NCI-H2081 (cell line): ENCODE measurements at places on chromosomes 12 and 14.

DNA sequence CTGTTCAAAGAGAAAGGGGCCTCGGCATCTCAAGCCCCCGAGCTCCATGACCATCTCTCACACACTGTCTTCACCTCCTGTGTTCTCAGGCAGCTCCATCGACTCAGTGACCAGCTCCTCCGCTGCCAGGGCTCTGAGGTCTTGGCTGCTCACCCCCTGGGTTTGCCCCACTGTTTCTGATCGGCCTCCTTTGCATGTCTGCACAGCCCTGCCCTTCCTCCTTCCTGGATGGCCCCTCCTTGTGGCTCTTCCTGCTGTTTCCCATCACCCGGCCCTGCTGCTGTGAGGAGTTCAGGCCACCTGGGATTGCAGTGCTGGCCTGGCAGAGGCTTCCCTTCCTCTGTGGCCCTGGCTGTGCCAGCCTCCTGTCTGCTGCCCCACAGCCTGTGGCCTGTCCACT, 38.1 kb upstream of the PIWIL1 start:
- DNase-seq = no peak

GRCh38 chr12:80551897-80552296, 107.9 kb downstream of the PTPRQ start:
- DNase-seq = no peak

GRCh38 chr14:23559010-23559925, 3.2 kb downstream of the THTPA start:
- DNase-seq = peak; percentile 70

- DNase-seq = no peak
Observed at GRCh38 chr12:5592310-5592709, 160.4 kb downstream of the NTF3 start.

DNA sequence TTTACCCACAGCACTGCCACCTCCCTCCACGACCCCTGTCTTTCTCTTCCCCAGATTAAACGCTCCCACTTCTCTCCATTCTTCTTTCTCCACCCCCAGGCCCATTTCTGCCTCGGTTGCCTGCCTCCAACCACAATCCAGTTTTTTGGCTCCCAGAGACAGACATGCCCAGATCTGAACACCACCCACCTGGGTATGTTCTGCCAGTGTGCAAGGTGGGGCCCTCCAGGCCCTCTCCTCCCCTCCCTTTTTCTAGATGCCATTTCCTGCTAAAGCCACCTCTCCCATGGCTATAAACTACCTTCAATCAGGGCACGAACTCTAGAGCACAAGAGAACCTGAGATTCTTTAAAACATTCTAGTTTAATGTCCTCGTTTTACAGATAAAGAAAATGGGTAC, 63.3 kb downstream of the IRF2BPL start:
- no peak for DNase-seq

DNA sequence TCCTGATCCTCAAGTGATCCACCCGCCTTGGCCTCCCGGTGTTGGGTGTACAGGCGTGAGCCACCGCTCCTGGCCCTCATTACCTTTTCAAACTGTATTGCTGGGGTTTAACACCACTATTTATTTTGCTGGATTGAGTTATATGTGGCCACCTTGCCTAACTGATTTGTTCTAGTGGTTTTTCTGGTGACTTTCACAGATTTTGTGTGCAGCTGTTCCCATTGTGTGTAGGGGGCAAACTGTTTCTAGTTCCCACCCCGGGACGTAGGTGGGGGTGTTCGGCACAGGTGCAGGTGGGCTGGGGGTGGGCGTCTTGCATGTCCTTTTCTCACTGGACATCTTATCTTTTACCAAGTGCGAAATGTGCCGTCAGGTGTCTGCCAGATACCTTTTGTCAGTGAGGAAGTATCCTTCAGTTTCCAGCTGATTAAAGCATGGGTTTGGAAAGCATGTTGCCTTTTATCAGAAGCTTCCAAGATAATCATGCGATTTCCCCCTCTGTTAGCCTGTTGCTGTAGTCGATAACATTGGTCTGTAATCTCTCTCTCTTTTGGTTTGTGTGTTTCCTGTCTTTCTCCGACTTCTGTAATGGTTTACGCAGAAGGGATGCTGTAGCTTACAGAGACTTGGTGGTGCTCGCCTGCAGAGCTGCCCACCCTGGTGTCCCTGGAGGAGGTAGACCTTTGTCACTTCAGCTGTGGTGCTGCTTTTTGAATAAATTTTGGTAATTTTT, 33.6 kb downstream of the AACS start:
- no peak for DNase-seq

- no peak for DNase-seq
Observed at GRCh38 chr14:72892879-72893635, 844 bp downstream of the DPF3 start.

GRCh38 chr12:105240228-105240627, 4.3 kb upstream of the APPL2 start:
- no peak for DNase-seq

DNA sequence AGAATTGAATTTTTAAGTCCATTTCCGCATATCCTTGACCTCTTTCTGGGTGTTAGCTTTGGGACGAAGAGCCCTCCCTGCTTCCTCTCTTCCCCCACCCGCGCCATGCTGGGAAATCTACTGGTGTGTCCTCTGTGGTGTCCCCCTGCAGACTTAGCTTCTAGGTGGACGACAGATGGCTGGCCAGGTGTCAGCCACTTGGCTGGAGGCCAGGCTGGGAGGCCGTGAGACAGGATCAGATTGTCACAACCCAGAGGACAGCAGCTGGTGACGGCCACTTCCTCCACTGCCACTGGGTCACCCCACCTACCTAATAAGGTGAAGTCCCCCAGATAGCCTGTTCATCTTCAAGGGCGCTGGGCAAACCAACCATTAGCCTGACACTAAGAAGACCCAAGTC, 13.3 kb upstream of the DTX1 start:
- no peak for DNase-seq

DNA sequence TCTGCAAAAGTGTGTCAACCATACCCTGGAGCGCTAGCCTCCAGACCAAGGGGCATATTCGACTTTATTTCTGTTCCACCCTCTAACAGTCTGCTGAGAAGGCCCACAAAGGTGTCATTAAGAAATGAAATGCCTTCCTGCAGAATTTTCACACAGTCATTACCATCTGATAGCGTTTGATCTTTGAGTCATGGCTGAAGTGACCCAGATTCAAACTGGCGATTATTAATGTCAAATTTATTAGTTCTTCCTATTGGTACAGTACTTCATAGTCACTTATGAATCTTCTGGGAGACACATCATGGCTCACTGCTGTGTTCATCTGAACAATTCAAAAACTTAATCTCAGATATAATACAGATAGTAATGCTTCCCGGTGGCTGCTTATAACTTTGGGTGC, 13.2 kb downstream of the PRICKLE1 start:
- no peak for DNase-seq

DNA sequence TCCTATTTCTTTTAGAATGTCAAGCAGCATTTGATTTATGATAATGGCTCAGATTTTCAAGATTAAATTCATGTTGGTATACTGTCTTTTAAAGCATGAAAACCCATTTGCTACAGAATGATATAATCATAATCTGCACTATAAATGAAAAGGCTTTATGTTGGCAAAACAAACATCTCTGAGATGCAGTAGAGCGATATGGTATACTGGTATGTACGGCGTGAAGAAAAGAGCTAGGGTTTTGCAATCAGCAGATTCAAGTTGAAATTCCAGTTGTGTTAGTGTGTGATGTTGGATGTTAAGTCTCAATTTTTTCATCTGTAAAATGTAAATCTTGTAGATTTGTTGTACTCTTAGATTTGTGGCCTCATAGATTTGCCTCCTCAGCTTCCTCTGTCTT, 53.2 kb upstream of the DYRK2 start:
- DNase-seq = no peak

- no peak for DNase-seq
Observed at GRCh38 chr12:5511644-5512600, 80.0 kb downstream of the NTF3 start.

- DNase-seq = no peak
Observed at GRCh38 chr14:59284059-59284458, 95.6 kb downstream of the DAAM1 start.

DNA sequence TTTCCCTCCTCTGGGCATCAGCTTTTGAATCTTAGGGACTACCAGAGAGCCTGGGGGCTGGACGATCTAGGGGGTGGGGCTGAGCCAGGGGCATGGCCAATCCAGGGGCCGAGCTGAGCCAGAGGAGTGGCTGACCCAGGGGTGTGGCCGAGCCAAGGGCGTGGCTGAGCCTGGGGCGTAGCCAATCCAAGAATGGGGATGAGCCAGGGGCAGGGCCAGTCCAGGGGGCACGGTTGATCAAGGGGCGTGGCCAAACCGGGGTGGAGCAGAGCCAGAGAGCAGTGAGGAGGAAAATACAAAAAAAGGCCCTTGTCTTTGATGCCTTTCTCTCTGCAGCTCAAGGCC, 219.3 kb upstream of the NOS1 start:
- peak; percentile 2 for DNase-seq

GRCh38 chr12:113119980-113120669, 15.4 kb downstream of the RASAL1 start:
- no peak for DNase-seq

DNA sequence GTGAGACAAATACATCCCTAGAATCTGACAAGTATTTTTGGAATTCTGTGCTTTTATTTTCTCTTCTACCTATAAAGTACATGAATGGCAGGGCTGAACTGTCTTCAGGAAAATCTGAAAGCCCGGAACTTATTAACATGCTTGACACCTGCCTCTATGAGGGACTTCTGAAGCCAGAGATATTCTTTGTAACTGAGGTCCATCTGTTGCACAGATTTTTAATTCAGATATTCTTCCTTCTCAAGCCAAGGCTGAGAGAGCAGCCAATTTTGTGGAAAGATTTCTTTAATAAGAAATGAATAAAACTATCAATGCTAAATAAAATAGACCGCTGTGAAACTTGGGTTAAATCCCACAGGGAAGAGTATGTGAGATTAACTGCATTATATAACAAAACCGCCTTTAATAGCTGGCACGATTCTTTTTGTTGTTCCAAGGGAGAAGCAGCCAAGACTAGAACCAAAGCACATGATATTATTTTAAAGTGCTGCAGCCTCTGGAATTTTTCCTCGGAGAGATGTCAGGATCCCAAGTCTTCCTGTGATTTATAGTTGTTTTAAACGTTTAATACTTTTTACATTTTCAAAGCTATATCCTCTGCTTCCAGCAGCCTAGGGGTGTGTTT, 148.9 kb downstream of the CRADD start:
- no peak for DNase-seq

DNA sequence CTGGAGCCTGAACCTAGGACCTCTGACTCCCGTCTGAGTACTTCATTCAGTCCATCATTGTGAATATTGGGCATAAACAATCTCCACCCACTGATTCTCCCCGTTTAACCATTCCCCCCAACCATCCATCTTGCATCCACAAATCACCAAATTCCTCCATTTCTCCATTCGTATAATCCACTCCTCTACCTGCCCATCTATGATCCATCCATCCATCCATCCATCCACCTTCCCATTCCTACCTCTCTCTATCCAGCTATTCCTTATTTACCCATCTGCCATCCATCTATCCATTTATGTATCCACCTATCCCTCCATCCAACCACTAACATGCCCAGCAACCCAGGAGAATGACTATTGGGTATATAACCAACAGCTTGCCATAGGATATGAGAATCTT, 87.5 kb downstream of the CALM1 start:
- no peak for DNase-seq

DNA sequence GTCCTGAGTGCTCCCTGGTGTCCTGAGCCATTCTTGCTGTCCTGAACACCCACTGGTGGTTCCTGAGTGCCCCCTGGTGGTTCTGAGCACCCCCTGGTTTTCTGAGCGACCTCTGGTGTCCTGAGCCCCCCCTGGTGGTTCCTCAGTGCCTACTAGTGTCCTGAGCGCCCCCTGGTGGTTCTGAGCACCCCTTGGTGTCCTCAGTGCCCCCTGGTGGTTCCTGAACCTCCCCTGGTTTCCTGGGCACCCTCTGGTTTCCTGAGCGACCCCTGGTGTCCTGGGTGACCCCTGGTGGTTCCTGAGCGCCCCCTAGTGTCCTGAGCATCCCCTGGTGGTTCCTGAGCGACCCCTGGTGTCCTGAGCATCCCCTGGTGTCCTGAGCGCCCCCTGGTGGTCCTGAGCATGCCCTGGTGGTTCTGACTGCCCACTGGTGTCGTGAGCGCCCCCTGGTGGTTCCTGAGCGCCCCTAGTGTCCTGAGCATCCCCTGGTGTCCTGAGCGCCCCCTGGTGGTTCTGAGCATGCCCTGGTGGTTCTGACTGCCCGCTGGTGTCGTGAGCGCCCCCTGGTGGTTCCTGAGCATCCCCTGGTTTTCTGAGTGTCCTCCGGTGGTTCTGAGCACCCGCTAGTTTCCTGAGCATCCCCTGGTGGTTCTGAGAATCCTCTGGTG, 473.1 kb downstream of the TMEM121 start:
- DNase-seq = peak; percentile 4

DNA sequence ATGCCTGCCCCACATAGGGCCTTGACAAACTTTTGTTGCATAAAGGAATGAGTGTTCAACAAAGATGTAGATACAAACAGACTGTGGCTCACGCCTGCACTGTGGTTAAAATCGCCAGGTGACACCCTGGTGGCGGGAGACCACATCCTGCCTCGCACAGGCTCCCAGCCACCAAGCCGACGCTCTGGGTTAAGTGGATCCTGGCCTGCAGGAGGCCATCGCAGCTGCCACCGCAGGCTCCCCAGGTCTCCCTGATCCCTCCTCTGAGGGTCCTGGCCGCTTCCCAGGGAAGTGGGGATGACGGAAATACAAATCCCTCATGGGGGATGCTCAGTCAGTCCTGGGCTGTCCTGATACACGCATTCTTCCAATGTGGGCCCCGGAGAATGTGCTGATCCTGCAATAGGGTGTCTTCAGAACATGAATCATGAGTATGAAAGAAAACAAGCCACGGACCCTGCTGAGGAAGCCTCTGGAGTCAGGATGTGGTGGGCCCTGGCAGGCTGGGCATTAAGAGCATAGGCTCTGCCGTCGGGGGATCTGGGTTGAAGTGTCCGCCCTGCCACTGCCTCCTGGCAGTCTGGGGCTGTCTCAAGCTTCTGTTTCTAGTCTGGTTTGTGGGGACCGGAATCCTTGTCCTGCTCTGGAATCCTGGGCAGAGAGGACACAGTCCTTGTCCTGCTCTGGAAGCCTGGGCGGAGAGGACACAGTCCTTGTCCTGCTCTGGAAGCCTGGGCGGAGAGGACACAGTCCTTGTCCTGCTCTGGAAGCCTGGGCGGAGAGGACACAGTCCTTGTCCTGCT, 53.5 kb upstream of the BEGAIN start:
- DNase-seq = no peak

GRCh38 chr14:61510736-61511557, 184.4 kb upstream of the HIF1A start:
- no peak for DNase-seq

DNA sequence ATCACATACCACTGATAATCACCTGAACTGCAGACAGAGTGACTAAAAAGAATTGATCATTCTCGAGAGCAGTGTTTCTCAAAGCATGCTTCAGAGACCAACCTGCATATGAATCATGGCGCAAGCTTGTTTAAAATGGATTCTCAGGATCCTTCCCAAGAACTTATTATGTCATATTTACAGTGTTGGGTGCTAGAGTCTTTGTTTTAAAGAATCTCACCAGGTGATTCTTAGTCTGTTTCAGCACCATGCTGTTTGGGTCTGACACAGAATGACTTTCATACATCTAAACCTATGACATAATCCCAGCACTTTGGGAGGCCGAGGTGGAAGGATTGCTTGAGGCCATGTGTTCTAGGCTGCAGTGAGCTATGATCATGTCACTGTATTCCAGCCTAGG, 31.3 kb upstream of the SSPN start:
- no peak for DNase-seq
